ENCODE measurements at places on chromosomes 13 and 19.

- no peak for DNase-seq
Measured at GRCh38 chr13:99396446-99396845, 89.2 kb upstream of the GPR183 start.

DNA sequence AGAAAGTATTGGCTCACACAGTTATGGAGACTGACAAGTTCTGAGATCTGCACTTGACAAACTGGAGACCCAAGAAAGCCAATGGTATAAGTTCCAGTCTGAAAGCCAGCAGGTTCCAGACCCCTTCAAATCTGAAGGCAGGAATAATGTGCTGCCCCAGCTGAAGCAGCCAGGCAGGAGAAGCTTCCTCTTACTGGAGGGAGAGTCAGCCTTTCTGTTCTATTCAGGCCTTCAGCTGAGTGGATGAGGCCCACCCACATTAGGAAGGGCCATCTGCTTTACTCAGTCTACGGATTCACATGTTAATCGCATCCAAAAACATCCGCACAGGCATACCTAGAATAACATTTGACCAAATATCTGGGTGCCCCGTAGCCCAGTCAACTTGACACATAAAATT is 8.2 kb upstream of the VWA8 start:
- DNase-seq = no peak

DNA sequence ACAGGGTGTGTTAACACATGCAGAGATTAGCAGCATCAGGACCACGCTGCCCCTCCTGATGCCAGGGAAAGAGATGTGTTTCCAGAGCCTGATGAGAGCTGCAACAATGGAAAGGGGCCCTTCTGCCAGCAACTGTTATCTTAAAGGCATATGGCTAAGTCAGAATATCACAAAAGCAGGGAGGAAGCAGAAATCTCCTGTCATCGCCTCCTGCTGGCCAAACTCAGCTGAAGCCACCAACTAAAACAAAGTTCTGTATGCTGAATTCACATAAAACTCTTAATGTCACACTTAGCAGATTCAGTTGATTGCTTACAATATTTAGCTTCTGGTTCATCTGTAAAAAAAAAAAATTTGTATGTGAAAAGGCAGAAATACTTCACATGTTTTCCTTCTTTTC is 178.2 kb downstream of the GPC5 start:
- DNase-seq = peak; percentile 6

GRCh38 chr13:71803066-71803465 is 63.9 kb downstream of the DACH1 start:
- no peak for DNase-seq

DNA sequence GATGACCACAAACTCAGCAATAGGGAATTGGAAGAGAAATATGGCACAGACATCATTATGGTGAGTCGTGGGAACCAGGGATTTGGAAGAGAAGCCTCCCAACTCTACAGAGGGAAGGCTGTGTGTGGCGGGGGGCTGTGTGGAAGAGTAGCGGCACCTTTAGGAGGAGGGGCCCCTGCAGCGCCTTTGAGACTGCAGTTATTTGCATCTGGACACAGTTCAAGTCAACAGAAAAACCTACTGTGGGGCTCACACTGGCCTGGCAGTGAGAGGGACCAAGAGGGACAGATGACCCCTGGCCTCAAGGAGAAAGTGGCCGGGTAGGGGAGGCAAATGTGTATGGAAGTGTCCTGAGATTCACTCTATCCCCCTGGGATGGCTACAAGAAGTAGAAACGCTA is 5.1 kb downstream of the ATP12A start:
- no peak for DNase-seq

GRCh38 chr13:86918682-86919081 is 752.5 kb upstream of the SLITRK5 start:
- no peak for DNase-seq

GRCh38 chr19:10104665-10105508 is 1.3 kb upstream of the PPAN start:
- DNase-seq = peak; percentile 84

GRCh38 chr19:33242911-33243310 is 17.3 kb upstream of the SLC7A10 start:
- no peak for DNase-seq

- DNase-seq = no peak
Measured at GRCh38 chr13:48093588-48093987, 1.3 kb downstream of the MED4 start.

DNA sequence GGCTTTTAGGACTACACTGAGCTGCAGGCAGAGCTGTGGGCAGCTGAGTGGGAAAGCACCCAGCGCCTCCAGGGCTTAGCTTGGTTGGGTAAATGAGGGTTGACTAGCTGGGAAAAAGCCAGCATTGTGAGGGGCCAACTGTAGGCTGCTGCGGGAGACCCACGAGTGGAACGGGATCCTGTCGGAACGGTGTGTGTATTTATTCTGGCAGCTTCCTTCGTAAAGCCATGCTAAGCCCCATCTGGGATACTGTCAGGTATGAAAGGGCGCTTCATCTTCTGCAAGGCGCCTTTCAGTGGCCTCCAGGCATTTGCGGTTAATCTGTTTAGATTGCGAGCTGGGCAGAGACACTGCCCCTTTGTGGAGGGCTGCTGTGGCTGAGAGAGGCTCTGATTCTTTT is 39.5 kb upstream of the CNMD start:
- no peak for DNase-seq

- no peak for DNase-seq
Measured at GRCh38 chr19:11483366-11484111, 2.7 kb upstream of the ELAVL3 start.

DNA sequence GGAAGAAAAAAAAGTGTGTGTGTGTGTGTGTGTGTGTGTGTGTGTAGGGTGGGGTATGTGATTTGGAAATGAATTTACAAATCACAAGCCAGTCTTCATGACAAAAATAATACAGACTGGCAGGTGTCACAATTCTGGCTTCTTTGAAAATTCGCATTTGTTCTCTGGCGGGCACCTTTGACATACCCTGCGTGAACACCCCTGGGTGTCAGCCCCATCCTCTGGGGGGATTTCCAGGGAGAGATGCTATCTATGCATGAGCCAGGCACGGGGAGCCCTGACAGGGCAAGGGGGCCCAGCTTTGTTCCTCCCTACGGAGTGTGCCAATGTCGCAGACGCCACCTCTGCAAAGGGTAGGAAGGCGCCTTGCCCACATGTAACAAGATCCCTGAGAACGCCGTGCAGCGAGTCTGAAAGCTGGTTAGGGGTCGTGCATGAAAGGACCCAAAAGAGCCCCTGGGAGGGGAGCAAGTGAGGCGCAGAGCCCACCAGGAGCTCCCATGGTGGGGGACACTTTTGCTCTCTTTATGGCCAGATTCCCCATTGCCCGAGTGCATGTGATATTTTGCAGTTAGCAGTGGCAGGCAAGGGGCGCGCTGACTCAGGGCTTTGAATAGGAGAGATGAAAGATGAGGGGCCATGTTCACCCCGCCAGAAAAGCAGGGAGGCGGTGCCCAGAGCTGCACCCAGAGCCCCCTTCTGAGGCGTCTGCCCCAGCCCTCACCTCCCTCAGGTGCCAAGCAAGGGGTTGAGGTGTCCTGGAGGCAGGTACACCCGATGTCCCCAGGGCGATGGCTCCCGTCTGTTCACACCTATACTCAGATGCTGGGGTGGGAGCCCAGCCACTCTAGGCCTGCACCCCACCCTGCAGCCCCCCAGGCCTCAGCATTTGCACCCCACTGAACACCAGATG is 45.3 kb downstream of the KLF2 start:
- DNase-seq = peak; percentile 27

- no peak for DNase-seq
Measured at GRCh38 chr19:56312787-56313657, 1.6 kb downstream of the ZSCAN5A start.

DNA sequence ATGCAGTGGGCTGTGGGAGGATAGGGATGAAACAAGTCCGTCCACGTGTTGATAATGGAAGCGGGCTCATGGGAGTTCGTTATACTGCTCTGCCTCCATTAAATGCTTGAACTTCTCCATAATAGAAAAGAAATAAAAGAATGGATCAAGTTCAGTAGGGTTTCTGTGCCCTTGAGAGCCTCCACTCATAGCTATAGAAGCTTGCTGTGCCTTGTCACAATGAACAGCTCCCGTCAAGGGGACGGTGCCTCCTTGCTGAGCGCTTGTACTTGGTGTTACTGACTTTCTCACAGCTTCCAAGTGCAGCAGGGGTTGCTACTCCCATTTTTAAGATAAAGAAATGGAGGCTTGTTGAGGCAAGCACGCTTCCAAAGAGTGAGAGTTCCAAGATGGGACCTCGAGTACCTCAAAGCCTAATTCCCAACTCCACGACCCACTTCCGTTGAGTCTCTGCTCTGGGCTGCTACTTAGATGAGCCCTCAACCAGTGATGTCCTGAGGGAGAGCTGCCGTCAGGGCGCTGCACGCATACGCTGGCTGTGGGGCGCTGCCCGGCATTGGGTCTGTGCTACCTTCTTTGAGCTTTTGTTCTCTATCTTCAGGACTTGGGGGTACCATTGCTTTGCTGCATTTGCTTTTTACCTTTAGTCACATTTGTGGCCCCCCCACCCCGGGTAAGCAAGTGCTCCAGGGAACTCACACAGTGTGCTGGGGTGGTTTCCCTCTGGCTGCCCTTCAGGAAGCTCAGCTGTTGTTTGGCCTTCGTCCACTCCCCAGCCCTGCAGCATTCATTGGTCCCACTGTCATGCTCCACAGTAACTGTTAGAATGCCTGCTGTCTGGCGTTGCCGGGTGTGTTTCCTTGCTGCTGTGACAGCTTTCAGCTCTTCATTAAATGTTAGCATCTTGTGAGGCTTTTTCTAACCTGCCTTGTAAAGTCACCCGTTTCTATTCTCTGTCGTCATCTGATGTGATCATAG is 9.5 kb downstream of the SNRNP70 start:
- DNase-seq = no peak

DNA sequence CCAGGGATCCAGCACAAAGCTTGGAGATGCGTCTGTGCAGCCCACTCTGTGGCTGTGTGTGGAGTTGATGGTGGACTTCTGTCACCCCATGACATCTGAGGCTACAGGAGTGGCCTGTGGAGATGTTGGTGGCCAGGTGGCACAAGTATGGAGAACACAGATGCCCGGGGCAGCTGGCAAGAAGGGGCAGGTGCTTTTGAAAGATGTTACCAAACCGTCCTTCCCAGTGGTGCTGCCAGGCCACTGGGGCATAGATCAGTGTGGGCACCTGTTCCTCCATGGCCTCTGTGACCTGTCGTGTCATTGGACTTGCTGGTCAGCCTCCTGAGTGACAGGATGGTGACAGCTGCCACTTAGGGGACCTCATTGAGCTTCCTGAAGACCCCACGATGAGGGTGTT is 36.2 kb downstream of the KDM4B start:
- DNase-seq = no peak

DNA sequence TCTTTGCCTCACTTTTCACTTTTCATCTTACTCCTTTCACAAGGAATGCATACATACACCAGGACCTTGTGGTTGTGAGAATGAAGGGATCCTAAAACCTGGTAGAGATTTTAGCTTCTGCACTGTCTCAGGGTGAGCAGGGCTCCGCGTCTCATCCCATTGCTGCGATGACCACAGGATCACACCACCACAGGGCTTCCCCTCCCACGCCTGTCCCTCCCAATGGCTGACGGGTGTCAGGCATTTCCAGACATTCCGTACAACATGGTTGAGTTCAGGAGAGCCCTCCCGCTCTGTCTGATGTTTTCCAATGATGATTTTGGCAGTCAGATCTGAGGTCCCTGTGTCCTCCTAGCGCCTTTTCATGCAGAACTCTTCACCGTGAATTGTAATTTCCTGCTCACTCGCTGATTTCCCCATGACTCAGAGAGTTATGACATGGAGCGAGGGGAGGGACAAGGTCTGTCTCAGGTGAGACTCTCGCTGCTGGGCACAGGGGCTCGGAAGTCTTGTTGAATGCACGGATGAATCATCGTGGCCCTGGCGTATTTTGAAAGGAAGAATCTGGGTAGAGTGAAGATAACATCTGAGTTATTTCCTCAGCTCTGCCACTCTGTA is 102.8 kb downstream of the TEX29 start:
- no peak for DNase-seq

GRCh38 chr13:91358387-91358782 is 10.9 kb downstream of the MIR17HG start:
- DNase-seq = no peak

DNA sequence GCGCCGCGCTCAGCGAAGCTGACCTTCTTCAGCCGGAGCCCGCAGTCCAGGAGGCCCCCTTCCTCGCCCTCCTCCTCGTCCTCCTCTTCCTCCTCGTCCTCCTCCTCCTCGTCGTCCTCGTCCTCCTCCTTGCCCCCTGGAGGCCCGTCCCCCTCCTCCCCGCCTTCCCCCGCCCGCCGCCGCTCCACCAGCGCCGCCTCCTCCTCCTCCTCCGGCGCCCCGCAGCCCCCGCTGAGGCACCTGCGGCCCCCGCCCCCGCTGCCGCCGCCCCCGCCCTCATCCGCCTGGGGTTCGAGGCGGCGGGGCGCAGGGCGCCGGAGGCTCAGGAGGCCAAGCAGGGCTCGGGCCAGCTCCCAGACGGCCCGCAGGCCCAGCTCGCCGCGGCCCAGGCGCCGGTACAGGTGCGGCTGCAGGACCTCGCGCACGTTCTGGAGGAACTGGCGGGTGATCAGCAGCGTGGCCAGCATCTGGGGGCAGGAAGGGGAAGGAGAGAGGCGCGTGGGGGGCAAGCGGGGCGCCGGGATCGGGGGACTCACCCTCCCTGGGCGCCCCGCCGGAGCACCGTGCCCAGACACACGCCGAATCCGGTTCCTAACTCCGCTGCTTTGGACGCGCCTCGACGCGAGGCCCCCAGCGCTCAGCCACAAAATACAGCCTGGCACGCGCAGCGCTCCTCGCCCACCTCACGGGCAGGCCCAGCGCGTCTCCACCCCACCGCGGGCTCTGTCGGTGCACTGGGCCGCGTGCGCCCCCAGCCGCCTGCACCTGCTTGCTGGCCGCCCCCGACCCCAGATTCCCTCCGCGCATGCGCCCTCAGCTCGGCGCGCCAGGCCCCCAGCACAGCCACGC is 5.9 kb downstream of the ANO8 start:
- DNase-seq = peak; percentile 44

DNA sequence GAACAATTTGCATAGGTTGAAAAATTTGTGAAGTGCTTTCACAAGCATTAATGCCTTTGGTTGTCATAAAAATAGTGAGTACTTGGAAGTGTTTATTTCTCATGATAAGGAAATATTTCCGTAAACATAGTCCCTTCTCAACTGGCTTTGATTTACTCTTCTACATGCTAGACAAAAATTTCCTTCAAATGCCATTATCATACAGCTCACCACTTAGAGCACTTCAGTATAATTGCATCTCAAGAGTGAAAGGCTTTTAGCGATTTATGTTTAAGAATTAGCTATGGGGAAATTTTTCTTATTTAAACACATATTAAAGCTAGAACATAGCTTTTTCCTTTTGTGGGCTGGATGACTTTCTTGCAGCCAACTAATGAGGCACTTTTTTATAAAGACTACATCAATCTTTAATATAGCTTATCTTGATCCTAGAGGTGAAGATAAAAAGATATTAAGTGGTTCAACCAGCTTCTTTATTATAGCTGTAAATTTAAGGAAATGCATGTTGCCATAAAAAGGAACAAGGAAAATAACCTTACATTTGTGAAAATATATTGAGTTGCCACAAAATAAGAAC is 656.8 kb downstream of the SLITRK6 start:
- no peak for DNase-seq

GRCh38 chr19:49824662-49825061 is 6.6 kb downstream of the MED25 start:
- DNase-seq = no peak

GRCh38 chr13:49654011-49654410 is 25.7 kb downstream of the ARL11 start:
- DNase-seq = no peak

All from stimulated activated CD4-positive, alpha-beta T cell treated with anti-CD3 and anti-CD28 coated beads, Interleukin-15, amount 100 ng/mL, for 24 hours (primary cell).